ENCODE measurements at places on chromosomes 6 and 20. TPM values are rescaled to one million over a fixed set of nuclear protein-coding genes. Genes with fewer than 3 reads are reported as not detected.

The COQ3 gene
- 1.5 TPM for total RNA-seq

The C4A gene
- 23.1 TPM for total RNA-seq

The KCNK16 gene
- total RNA-seq = not detected

The GABRR1 gene
- not detected for total RNA-seq

The CALHM5 gene
- 10.1 TPM for total RNA-seq

The DNAJC5 gene
- total RNA-seq = 43.3 TPM

The B3GAT2 gene
- not detected for total RNA-seq

The PDYN gene
- total RNA-seq = not detected

The TPBG gene
- total RNA-seq = 16.4 TPM

The TNNC2 gene
- total RNA-seq = 0.15 TPM

The DSTN gene
- total RNA-seq = 65.3 TPM

The FAXC gene
- total RNA-seq = 0.15 TPM

The VGLL2 gene
- not detected for total RNA-seq

The UBD gene
- not detected for total RNA-seq

The PKIB gene
- total RNA-seq = 0.45 TPM

The TASP1 gene
- 7.8 TPM for total RNA-seq

The ELOVL2 gene
- not detected for total RNA-seq

The KHDRBS2 gene
- not detected for total RNA-seq

The CCDC28A gene
- total RNA-seq = 13.2 TPM

The TBPL1 gene
- total RNA-seq = 25.6 TPM

The DDX39B gene
- total RNA-seq = 238 TPM

The SIRPD gene
- not detected for total RNA-seq

The CYP24A1 gene
- total RNA-seq = 0.60 TPM

The C4B gene
- 3.2 TPM for total RNA-seq

The SEMG1 gene
- not detected for total RNA-seq

The PPIL1 gene
- 26.2 TPM for total RNA-seq

The SLC32A1 gene
- total RNA-seq = not detected

Data from smooth muscle cell of the coronary artery (primary cell).